ENCODE measurements at places on chromosomes 1 and 21. TPM values are rescaled to one million over a fixed set of nuclear protein-coding genes. Genes with fewer than 3 reads are reported as not detected.

APOBEC4 gene
- not detected for total RNA-seq

- H3K27ac ChIP-seq: no peak overlapping the region
- no peaks in the 10 kb centered on the region for H3K27me3 ChIP-seq
- H3K36me3 ChIP-seq: peaks cover 8% of the 10 kb centered on the region
- H3K4me1 ChIP-seq: no peaks in the 10 kb centered on the region
These were observed 9.8 kb downstream of the MRPS14 start for GRCh38 chr1:175013445-175013844.

PADI1 gene
- total RNA-seq: not detected

GJA4 gene
- total RNA-seq: not detected

LMOD1 gene
- total RNA-seq: not detected

GRCh38 chr1:244100704-244101453 lies 49.8 kb downstream of the ZBTB18 start:
- no peak overlapping the region for H3K27ac ChIP-seq
- H3K4me1 ChIP-seq: peaks cover 7% of the 10 kb centered on the region
- H3K27me3 ChIP-seq: no peaks in the 10 kb centered on the region
- H3K4me3 ChIP-seq: no peak overlapping the region

GRCh38 chr21:41799763-41800162 lies 32.9 kb upstream of the RIPK4 start:
- no peak overlapping the region for H3K27ac ChIP-seq
- H3K4me3 ChIP-seq: no peak overlapping the region

DNA sequence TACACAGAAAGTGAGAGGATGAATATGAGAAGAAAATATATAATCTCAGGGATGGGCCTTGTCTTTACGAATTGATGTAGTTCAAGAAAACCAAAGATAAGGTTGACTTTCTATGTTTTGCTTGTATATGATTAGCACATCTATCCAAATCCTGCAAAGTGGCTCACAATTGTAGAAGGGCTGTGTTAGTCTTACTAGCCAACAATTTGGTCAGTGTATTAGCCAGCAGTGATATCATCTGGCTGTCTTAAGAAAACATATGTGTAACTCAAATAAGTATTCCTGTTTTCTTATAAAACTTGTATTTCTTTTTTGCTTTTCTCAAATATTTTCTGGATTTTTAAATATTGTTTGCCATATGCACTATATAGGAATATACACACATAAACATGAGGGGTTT lies 5.5 kb downstream of the SDCCAG8 start:
- H3K36me3 ChIP-seq: no peaks in the 10 kb centered on the region
- no peak overlapping the region for H3K27ac ChIP-seq
- H3K4me1 ChIP-seq: peaks cover 13% of the 10 kb centered on the region
- no peaks in the 10 kb centered on the region for H3K27me3 ChIP-seq
- no peak for DNase-seq

DNA sequence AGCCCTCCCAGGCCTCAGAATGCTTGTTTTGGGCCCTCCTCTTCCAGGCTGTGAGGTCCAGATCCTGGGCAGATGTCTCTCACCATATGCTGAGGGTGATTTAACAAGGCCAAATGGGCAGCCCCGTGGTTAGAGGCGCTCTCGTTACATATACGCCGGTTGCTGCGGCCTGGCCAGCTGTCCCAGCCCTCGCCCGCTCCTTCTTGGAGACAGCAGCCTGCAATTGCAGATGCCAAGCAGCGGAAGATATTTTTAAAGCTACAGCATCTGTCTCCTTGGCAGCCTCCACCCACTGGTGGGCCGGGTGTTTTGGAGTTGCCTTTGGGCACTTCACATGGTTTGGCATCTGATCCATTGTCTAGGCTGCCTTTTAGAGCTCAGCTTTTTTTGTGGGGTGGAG lies 178.8 kb upstream of the NFIA start:
- no peak overlapping the region for H3K4me3 ChIP-seq
- no peak overlapping the region for H3K27ac ChIP-seq

Measured in HepG2 (cell line).